CD4-positive, CD25-positive, alpha-beta regulatory T cell (primary cell): ENCODE measurements at places on chromosomes 7 and 10. TPM values are rescaled to one million over a fixed set of nuclear protein-coding genes. Genes with fewer than 3 reads are reported as not detected.

DNA sequence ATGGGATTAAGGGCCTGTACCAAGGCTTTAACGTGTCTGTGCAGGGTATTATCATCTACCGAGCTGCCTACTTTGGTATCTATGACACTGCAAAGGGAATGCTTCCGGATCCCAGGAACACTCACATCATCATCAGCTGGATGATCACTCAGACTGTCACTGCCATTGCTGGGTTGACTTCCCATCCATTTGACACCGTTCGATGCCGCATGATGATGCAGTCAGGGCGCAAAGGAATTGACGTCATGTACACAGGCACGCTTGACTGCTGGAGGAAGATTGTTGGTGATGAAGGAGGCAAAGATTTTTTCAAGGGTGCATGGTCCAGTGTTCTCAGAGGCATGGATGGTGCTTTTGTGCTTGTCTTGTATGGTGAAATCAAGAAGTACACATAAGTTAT, 18.2 kb downstream of the LSM5 start:
- DNase-seq, result no peak

The SPDYE1 gene
- 0.08 TPM for polyA plus RNA-seq

DNA sequence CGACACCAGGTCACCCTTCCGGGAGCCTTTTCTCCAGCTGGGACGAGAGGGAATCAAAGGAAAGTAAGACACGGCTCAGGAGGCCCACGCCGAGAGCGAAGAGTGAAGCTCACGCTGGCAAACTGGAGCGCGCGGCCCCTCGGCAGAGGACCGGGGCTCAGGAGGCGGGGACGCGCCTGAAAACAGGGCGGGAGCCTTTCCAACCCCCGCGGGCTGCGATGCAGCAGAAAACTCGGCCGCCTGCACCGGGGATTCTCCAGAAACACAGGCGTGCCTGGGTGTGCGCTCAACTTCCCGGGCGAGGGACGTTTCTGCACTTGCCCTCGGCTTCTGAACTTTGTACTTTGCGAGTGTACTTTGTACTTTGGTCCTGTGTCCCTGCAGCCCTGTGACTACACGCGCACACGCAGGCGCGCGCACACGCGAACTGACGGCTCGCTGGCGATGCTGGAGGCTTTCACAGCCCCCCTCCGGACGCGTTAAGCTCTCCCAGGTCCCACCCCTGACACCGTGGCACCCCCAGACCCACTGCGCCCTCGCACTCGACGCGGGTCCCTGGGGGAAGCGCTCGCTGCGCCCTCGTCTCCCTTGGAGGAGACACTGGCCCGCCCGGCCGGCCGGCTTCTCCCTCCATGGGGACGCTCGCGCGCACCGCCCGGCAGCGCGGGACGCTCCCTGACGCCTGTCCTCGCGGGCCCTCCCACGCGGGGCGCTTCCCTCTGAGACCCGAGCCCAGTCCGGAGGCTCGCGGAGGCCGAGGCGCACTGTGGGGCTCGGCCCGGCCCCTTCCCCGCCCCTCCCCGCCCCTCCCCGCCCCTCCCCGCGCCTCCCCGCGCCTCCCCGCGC, 588 bp upstream of the PAOX start:
- peak; percentile 63 for DNase-seq

GRCh38 chr7:149456506-149457421, 4.1 kb downstream of the ZNF777 start:
- DNase-seq, result no peak

- no peak for DNase-seq
Observed at GRCh38 chr10:42958142-42958868, 118.6 kb upstream of the RET start.

GRCh38 chr7:131031099-131031868, 296.4 kb upstream of the MKLN1 start:
- peak; percentile 68 for DNase-seq
